ENCODE measurements at places on chromosomes 12 and 14.

- DNase-seq: no peak
Observed at GRCh38 chr12:1273051-1273450, 282.0 kb downstream of the ERC1 start.

- no peak for DNase-seq
Observed at GRCh38 chr14:44945264-44945663, 16.5 kb downstream of the KLHL28 start.

DNA sequence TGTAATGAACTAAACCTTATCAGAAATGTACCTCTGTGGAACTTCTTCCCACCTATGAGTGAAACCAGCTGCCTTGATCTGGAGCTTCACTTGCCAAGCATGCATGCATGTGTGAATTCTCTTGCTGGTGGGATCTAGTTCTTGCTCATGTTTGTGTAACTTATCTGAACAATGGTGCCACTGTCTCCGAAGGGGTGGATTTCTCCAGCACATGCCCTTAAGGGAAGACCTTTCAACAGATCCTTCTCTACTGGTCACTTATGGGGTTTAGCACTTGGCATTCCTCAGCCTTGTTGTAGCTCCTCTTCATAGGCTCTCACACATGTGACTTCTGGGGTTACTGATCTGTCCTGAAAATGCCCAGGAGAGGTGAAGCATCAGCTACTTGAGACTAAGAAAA, 25.0 kb downstream of the SMOC1 start:
- no peak for DNase-seq

DNA sequence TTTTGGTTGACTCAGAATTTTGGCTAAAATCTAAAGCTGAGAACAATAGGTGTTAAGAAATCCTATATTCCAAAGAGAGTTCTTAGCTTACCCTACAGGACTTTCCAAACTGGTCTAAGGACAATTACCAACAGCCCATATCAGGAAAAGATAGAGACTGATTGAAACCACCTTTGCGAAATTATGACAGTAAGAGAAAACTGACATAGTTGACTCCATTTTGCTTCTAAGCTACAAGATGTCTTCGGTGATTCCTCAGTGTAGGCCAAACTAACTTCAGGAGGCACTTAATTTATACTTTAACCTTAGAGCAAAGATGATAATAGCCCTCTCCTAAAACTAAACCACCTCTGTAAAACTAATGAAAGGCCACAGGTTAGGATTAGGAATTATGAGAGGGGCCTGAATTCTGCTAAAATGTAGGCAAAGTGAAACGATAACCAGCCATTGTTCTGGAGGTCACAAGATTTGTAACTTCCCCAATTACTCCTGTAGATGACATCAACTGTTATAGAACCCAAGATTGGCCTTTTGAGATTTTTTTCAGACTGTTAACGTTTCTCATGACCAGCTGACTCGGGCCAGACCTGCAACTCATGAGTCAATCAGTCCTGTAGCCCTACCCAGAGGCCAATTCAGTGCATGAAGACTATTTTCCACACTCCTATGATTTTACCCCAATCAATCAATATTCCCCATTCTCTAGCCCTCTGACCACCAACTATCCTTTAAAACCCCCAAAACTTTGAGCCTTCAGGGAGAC, 43.0 kb downstream of the KLRG1 start:
- no peak for DNase-seq

GRCh38 chr14:96484399-96484798, 17.8 kb upstream of the PAPOLA start:
- DNase-seq: no peak

DNA sequence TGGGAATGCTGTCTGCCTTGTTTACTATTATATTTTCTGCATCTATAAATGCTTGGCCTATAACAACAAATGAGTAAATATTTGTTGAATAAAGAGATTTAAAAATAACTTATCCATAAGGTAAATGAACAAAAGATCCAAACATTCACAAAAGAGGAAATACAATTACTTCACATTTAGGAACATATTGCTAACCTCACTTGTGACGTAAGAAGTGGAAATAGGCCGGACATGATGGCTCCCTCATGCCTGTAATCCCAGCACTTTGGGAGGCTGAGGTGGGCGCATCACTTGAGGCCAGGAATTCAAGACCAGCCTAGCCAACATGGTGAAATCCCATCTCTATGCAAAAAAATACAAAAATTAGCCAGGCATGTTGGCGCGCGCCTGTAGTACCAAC, 25.7 kb upstream of the CKAP4 start:
- no peak for DNase-seq

DNA sequence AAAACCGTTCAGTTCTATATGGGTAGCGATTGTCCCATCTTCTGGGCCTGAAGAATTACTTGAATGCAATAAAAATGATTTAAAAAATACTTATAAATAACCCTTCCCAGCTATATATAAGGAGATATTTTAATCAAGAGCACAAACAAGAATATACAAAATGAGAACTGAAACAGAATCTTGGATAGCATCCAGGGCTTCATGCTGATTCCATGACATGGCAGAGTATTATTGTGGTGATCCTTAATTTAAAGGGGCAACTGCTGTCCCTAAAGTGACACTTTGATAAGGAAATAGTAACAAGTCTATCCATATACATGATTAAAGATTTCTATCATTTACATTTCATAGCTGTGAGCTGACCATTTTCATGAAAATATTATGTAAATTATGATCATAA, 18.8 kb downstream of the WBP11 start:
- no peak for DNase-seq

GRCh38 chr14:71606064-71606463, 326.2 kb upstream of the RGS6 start:
- no peak for DNase-seq

Measured in NCI-H226 (cell line).